ENCODE measurements at places on chromosomes 5 and 9.

DNA sequence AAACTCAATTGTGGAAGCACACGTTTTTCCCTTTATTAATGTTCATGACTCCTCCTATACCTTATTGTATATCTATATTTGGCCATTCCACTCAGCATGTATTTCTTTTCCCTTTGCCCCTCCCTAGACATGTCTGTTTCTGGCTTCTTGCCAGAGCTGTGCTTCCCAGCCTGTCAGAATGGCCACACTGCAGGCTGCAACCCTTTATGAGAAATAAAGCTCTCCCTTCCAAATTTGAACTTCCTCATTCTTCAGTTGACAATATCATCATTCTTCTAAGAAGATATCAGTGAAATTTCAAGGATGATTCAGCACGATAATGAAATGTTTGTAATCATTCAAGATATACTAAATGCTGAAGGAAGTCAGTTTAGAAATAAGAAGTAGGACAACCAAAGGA lies 107.6 kb upstream of the PRSS3 start:
- DNase-seq, result no peak

DNA sequence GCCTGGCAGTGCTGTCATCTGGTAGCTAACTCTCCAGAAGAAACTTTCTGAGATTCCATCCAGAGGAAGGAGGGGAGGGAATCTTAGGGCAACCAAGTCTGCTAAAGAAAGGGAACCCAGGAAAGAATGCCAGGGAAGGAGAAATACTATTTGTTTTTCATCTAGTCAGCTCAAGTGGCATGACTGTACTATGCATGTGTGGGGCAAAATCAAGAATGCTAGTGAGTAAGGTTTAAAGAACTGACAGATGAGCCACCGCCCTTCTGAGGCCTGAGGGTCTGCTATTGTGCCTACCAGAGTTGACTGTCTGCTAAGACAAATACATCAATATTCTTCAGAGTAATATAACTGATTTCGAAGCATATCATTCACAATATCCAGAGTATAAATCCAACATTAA lies 204.2 kb downstream of the SLC12A2 start:
- no peak for DNase-seq

DNA sequence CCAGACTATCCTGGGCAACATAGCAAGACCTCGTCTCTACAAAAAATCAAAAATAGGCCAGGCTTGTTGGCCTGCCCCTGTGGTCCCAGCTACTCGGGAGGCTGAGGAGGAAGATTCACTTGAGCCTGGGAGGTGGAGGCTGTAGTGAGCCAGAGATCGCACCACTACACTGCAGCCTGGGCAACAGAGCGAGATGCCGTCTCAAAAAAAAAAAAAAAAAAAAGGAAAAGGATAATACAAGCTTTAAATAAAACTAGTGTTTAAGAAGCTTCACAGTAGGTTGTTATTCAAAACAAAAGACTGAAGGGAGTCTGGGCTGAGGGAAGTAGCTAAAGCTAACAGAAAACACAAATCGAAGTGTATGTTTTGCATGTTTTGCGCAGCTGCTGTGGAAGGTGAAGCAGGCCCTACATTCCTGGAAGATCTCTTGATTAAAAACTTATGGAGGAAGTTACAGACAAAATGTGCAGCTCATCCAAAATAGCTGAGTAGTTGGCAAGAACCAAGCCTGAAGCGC lies 581 bp upstream of the C9orf40 start:
- no peak for DNase-seq

DNA sequence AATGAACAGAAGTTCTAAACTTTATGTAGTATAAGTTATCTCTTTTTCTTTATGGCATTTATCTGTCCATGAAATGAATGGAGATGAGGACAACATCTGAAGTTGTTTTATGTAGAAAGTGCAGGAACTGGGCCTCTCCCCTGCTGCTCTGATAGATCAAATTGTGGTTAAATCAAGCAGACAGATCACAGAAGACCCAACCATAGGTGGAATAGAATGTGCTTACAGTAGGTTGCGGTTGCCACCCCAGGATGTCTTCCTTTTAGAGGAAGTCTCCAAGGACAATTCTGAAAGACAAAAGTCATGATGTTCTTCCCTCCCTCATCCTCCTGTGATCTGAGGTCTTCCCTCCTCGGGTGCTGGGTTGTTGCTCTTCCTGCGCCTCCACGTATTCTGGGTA lies 12.9 kb downstream of the RASGRF2 start:
- DNase-seq, result no peak

DNA sequence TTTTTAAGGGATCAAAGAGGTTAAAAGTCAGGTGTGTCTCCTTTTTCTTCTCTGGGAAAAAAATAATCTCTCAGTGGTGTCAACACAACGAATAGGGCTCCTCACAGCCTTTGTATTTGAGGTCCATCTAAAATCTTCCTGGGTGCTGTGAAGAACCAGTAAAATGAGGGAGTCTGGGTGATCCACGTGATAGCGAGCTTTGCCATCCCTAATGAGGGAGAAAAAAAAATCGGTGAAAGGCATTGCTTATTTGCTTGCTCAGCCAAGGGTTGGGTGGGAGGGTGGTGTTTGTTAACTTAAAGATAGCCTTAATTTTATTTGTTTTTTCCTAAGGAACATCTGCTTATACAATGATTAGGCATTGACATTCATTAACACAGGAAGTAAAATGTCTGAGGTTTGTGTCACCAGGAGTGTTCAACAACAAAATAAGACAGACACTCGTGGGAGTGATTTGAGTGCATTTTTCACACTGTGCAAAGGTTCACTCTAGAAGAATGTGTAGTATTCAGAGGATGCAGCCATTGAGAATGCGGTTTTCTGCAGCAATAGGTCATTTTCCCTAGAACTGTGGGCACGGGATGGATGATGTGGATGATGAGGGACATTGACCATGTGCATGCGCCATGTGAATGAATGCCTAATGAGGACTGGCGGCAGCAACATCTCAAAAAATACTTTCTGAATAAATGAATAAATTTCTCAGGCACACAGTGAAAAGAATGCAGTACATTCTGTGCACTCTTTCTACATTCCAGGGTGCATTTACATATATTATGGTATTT lies 369.5 kb downstream of the NTRK2 start:
- DNase-seq, result no peak

GRCh38 chr9:34505370-34506120 lies 17.2 kb downstream of the ENHO start:
- no peak for DNase-seq

DNA sequence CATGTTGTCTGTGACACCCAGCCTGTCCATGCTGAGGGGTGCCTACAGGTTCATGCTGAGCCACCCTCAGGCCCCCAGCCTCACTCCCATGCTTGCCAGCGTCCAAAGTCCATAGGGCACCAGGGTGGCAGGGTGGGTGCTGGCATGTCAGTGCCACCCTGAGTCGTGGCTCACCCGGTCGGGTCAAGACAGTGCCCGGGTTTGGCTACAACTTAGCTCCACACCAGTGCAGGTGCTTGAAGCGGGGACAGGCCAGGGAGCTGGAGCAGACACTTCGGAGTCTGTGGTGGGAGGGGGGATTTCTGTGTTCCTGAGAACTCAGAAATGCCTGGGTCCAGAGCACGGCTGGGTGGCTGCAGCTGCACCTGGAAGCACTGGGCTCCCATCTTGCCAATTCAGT lies 579.2 kb upstream of the FAM174A start:
- no peak for DNase-seq

DNA sequence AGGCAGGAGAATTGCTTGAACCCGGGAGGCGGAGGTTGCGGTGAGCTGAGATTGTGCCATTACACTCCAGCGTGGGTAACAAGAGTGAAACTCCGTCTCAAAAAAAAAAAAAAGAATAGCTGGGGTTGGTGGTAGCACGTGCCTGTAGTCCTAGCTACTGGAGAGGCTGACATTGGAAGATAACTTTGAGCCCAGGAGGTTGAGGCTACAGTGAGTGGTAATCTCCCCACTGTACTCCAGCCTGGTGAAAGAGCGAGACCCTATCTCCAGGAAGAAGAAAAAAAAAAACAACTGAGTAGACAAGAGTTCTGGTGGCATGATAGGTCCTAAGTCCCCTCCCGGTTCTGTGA lies 26.3 kb downstream of the GOLGA2 start:
- no peak for DNase-seq

GRCh38 chr5:61263072-61263471 lies 69.0 kb upstream of the ZSWIM6 start:
- no peak for DNase-seq

GRCh38 chr9:2492161-2492560 lies 129.4 kb upstream of the VLDLR start:
- no peak for DNase-seq

DNA sequence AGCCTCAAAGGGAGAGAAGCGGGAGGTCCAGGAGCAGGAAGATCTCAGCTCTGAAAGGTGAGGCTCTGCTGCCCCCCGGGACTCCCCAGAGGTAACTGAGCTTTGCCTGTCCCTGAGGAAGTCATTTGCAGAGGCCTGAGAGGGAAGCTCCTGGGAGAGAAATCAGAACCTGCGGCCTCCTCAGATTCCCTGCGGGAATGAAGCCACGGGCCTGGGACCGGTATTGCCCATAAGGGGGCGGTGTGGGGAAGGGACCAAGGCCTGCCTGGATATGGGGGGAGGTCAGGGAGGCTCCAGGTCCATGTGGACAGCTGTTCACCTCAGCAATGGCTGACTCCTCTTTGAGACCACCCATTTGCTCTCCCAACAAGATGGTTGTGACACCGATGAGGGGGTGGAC lies 1.3 kb downstream of the SPATA31E1 start:
- DNase-seq, result no peak

DNA sequence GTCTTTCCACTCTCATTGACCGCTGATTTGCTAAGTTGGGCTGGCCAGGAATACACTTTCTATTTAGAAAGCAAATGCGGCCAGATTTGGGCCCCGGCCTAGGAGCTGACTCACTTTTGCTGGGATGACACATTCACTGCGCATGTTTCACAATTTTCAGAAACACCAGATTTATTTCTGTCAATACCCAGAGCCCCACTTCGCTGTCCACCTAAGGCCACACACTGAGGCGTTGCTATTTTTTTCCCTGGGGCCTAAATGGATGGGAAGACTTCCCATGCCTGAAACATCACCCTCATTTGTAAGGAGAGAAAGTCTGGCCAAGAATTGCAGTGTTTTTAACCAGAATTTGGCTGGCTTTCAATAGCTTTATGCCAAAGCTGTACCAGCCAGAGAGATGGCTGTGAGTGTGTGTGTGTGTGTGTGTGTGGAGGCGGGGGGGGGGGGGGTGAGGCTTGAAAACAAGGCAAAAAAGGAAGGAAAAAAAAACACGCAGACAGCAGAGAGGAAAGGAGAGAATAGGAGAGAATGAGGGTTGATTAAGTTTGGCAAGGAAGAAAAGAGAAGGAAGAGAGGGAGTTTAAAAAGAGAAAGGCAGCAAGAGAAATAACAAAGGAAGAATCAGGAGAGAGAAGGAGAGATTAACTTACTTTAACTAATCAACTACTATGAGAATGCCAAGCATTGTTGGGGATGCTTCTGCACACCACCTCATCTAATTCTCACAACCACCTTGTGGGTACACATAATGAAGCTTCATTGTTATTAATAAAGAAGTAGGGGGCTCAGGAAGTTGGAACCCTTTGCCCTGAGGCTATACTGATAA lies 261.4 kb upstream of the KLF4 start:
- no peak for DNase-seq

GRCh38 chr9:125405938-125406809 lies 144.5 kb downstream of the GAPVD1 start:
- no peak for DNase-seq

GRCh38 chr5:80644900-80645299 lies 9.6 kb upstream of the MSH3 start:
- no peak for DNase-seq

- no peak for DNase-seq
These were observed 52.7 kb upstream of the DMRT1 start for GRCh38 chr9:788777-789176.

DNA sequence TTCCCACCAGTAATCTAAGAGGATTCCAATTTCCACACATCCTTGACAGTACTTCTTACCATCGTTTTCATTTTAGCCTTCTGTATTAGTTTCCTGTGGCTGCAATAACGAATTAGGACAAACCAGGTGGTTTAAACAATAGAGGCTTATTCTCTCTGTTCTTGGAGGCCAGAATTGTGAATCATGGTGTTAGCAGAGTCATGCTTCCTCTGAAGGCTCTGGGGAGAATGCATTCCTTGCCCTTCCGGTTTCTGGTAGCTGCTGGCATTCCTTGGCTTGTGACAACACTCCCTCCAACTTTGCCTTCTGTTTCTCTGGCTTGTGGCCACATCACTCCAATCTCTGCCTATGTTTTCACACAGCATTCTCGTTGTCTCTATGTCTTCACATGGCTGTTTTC lies 23.5 kb downstream of the RIGI start:
- no peak for DNase-seq

DNA sequence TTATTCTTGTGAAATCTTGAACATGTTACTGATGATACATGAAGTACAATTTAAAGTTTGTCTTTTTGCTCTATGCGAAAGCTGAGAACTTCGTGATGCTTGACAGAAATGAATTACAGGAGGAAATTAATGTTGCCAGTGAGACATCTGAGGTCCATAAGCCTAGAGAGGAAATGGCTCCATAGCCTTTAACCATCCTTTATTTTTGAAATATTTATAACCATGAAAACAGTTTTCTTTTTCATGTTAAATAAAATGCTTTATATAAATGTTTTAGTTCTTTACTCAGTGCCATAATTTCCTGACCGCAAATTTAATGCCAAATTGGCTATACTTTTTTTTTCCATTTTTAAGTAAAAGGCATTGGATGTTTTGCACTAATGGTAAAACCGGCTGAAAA lies 29.1 kb downstream of the F2RL2 start:
- DNase-seq, result no peak

DNA sequence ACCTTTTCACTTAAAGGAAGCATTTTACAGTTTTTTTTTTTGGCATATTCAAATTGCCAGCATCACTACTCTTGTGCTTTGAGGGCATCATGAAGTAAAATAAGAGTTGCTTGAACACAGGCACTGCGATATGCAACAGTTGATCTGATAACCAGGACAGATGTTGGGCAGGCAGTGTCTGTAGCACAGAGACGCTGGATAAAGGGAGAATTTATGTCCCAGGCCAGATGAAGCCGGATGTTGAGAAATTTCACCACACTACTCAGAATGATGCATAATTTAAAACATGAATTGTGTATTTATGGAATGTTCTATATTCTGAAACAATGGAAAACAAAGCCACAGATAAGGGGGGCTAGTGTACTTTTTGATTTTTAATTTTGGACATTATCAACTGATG lies 71.4 kb downstream of the SLC12A2 start:
- DNase-seq, result no peak

- DNase-seq, result no peak
These were observed 107.5 kb downstream of the GALNT10 start for GRCh38 chr5:154298065-154298464.

GRCh38 chr5:177447066-177447610 lies 524 bp downstream of the PRR7 start:
- peak; percentile 57 for DNase-seq

GRCh38 chr5:1017691-1018455 lies 9.3 kb downstream of the NKD2 start:
- no peak for DNase-seq

GRCh38 chr5:179803651-179804554 lies 2.8 kb downstream of the MGAT4B start:
- peak; percentile 64 for DNase-seq

DNA sequence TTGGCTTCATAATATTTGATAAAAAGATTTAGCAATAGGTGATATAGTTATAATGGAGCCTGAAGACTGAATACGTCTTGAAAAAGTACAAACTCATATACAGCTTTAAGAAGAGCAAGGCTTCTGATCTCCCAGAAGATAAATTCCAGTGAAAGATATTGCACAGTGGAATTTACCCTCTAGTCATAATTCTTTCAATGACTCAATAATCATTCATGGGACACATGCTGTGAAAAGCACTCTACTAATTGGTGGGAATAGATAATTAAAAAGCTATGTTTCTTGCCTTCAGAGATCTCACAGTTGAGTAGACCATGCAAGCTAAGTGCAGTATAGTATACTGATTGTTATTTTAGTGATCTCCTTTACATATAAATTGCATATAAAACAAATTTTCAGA lies 538.6 kb upstream of the CYLC2 start:
- DNase-seq, result no peak

Measured in activated CD4-positive, CD25-positive, alpha-beta regulatory T cell treated with anti-CD3 and anti-CD28 coated beads, Interleukin-2, amount 50 U/mL, for 72 hours (primary cell).